ENCODE measurements at places on chromosomes 2 and 18. TPM values are rescaled to one million over a fixed set of nuclear protein-coding genes. Genes with fewer than 3 reads are reported as not detected.

GRCh38 chr2:164066095-164066494, 330.3 kb upstream of the FIGN start:
- DNase-seq: no peak

- no peak for DNase-seq
Measured at GRCh38 chr2:1645761-1646476, 98.4 kb downstream of the PXDN start.

- DNase-seq: no peak
Measured at GRCh38 chr2:17160594-17160993, 357.6 kb downstream of the RAD51AP2 start.

DNA sequence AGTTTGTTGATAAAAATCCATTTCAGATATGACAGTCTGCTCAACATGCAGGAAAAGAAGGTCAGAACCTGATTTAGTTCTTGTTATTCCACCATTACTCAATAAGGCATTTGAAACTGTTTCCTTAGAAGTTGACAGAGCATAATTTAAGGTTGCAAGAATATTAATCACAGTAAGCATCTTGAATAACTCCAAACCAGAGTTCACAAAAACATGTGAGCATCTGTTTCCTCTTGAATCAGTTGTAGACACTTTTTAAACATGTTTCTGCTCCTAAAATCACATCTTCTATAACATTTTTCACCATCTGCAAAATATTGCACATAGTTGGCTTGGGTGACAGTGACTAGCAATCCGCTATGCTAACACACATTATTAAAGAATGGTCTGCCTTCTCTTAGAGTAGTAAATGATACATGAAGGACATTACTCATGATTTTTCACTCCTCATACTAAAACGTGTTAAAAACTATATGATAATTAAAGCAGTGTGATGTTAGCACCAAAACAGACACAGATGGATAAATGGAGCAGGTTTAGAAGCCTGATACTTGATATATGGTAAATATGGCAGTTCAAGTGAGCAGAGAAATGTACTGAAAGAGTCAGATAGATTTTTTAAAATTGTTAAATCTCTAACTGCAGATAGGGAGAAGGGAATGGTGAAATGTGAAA, 30.3 kb downstream of the AKAIN1 start:
- DNase-seq: no peak

GRCh38 chr2:143192106-143192505, 62.9 kb downstream of the ARHGAP15 start:
- DNase-seq: no peak

- no peak for DNase-seq
Measured at GRCh38 chr18:498931-499775, 1.3 kb downstream of the COLEC12 start.

DNA sequence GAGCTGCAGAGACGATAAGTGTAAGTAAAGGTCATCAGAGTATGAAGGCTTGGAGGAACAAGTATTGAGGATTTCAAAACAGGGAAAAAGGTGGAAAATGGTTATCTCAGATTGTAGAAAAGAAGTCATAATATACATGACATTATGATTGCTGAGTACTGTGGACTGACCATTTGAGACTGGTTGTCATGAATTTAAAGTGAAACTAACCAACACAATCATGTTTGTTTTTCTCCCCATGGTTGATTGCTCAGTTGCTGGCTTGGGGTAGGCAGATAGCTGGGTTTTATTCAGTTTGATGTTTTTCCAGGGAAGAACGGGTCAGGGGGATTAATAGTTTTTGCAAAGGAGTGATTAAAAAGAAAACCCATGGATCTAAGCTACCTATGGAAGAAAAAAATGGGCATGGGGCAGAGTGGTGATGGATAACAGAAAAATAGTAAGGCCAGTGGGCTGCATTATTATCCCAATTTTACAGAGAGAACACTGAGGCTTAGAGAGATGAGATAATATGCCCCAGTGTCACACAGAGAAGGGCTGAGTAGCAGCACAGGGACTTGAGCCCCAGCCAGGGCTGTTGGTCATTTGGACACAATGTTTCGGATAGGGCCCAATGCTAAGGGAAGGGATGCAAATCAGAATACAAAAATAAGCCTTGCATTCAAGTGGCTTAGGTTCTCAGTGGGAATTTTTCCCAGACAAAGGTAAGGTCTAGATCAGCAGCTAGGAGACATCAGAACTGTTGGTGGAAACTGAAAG, 885.7 kb downstream of the DCC start:
- no peak for DNase-seq

GRCh38 chr2:11764359-11764758, 17.9 kb downstream of the LPIN1 start:
- no peak for DNase-seq

- DNase-seq: no peak
Measured at GRCh38 chr2:229523663-229524062, 190.7 kb downstream of the DNER start.

DNA sequence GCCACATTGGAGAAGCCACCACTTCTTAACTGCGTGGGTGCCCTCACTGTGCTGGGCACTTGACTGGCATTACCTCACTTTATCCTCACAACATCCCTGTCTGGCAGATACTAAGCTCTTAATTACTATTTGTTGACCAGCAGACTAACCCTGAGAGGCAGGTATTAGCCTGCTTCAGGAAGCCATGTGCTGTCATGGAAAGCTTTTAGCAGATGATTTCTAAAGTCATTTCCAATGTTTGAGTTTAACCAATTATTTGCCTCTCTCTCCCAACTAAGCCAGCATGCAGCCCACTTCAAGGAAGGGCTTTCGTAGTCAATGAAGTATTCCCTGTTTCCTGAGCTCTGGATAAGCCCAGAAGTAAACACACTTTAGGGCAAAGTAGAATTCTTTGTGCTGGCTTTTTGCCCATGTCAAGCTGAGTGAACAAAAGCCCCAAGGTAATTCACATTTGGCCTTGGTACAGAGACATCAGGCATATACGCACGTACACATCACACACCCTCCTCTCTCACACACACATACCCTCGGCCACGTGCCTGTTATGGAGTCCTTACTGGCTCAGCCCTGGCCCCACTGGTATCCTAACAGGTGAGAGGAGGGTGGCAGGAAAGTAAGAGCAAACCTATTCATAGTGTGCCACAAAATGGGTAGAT, 108.6 kb downstream of the C1D start:
- DNase-seq: no peak

DNA sequence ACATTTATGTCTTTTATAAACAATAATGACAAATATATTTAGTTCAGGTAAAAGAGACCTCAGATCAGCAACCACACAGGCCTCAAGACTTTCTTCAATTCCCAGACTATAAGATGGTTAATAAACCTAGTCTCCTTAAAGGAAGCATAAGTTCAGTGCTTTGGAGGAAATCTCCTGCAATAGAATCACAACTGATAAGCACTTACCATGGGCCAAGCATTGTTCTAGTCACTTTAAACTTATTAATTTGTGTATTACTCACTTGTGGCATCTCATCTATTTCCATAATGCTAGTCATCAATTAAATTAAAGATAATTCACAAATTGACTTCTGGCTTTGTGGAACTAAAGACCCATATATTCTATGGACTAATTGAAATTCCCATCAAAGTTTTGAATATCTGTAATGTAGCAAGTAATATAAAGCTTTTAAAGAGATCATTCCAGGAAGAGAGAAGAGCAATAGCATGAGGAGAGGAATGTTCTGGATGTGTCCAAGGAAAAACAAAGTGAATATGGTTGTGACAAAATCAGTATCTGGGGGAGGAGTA, 42.2 kb downstream of the COL3A1 start:
- no peak for DNase-seq

The HMSD gene
- not detected for total RNA-seq

The CTAGE1 gene
- not detected for total RNA-seq

DNA sequence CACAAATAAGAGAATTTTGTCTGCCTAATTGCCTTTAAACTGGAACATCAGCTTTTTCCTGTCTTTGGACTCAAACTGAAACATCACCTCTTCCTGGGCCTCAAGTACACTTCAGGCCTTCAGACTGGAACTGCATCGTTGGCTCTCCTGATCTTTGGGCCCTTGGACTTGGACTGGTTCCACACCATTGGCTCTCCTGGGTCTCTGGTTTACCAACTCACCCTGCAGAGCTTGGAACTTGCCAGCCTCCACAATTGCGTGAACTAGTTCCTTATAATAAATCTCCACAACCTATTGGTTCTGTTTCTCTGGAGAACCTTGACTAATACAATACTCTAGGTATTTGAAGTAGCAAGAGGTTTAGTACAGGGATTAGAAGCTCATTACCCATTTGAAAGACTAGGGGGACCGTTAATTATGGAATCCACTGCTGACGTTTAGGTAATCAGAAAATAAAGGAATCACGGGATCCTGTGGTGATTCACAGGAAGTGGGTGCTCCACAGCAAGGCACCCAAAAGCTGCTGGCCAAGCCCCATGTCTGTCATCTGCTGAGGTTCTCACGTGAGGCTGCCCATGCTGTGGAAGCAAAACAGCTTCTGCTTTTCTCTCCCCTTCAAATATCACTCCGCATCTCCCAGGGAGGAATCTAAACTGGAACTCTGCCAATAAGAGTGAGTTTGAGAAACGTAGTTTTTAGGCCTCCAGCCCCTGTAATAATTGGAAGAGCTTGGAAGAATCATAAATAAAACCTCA, 20.0 kb upstream of the SGPP2 start:
- no peak for DNase-seq

- no peak for DNase-seq
Measured at GRCh38 chr2:240400371-240401161, 34.9 kb upstream of the GPC1 start.

DNA sequence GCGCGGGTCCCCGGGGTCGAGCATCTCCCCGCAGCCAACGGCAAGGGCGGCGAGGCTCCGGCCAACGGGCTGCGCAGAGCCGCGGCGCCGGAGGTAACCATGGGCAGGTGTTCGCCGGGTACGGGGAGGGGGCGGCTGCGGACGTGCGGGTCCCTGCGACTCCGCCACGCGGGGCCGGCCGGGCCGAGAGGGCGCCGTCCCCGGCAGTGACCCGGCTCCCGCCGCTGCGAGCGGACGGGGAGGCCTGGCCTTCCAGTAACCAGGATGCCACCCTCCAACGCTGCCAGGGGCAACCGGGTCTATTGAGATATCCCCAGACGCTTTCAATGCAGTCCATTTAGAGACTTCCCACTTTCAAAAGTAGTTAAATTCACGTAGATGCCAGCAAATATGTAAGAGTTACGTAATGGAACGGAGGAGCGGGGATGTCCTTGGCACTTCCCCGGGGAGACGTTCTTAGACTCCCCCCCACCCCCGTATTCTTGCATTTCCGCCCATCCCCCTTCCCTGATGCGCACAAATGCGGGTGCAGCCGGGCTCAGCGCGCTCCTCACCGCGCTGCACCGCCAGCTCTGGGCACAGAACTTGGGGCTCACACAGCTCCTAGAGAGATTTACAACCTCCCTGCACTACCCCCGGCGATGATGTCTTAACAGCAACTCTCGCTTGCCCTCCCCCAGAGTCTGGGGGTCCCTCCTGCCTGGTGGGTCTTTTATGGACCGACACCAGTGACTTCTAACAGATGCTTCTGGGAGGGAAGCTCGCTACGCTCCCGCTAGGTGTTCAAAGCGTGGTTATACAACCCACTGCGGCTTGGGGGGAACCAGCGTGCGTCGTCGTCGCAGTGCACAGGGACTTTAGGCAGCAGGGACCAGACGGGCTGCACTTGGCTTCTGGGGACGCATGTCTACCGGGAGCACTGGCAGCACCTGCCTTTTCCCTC, 657 bp downstream of the SGPP2 start:
- DNase-seq: peak; percentile 4

DNA sequence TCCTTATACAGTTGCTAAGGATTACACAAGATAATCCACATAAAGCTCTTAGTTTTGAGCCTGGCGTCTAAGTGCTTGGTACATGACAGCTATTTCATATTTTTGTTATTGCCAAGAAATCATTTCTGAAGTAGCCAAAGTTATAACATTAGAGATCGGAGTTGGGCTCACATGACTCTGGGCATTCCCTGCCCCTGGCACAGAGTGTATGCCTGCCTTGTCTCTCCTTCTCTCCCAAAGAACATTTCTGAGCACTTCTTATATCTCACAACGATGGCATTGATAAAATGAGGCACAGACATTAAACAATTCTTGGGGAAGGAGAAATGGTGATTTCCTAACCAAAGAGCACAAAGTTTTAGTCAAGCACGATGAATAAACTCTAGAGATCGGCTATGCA, 87.7 kb upstream of the DDX18 start:
- no peak for DNase-seq

The LRRTM1 gene
- total RNA-seq: not detected

The IMPACT gene
- total RNA-seq: 17.4 TPM

DNA sequence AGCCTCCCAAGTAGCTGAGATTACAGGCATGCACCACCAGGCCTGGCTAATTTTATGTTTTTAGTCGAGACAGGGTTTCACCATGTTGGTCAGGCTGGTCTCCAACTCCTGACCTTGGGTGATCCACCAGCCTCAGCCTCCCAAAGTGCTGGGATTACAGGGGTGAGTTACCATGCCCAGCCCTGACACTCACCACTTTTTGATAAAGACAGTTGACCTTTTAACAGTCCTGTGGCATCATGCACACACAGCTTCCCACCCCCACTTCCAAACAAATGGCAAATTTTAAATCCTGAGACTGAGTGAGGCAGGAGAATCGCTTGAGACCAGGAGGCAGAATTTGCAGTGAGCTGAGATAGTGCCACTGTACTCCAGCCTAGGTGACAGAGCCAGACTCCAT, 6.2 kb upstream of the DNAJB2 start:
- no peak for DNase-seq

DNA sequence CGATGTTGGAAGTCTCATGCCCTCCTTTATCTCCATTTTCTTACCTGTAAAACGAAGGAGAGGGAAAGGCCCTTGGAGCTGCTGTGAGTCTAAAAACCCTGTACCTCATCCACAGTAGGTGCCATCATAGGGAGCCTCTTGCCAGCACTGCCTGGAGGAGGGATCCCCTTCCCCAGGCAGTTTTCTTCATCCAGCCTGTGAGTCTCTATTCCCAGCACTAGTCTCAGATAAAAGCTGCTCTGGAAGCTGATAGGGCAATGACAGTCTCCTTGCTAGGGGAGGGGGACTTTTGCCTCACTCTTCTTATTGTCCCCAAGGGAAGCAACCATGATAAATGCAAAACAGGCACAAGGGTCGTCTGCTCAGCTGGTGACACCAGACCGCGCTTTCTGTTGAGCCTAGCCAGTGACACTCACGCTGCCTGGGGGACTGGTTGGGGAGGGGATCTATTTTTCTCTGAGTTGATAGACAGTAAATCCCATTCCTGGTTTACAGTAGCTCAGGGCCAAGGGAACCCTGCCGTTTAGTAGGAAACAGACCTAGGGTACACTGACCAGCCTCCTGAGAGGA, 139.5 kb upstream of the NABP1 start:
- DNase-seq: no peak

The PSMA8 gene
- total RNA-seq: 0.44 TPM

GRCh38 chr2:187873132-187873531, 318.9 kb upstream of the TFPI start:
- no peak for DNase-seq

GRCh38 chr2:149161481-149162225, 123.2 kb downstream of the LYPD6B start:
- DNase-seq: no peak

The UGT1A10 gene
- total RNA-seq: not detected

DNA sequence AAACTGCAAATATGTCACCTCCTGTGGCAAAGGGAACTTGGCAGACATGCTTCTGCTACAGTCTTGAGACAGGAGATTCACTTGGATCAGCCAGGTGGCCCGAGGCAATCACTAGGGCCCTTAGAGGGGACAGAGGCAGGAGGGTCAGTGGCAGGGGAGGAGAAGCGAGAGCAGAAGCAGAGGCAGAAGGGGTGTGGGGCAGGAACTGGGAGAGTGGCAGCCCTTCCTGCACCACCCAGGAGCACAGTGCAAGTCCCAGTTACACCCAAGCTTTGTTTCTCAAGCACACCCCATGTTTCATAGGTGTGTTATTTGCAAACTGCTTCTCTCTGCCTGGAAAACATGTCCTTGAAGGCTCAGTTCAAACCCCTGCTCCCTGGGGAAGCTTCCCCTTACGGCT, 309.7 kb upstream of the MYT1L start:
- no peak for DNase-seq
